ENCODE measurements at places on chromosomes 2 and 18. TPM values are rescaled to one million over a fixed set of nuclear protein-coding genes. Genes with fewer than 3 reads are reported as not detected.

Gene L3MBTL4
- 1.3 TPM for total RNA-seq

- no peaks in the 10 kb centered on the region for H3K27me3 ChIP-seq
- peaks cover 4% of the 10 kb centered on the region for H3K4me1 ChIP-seq
- H3K36me3 ChIP-seq: no peaks in the 10 kb centered on the region
- H3K27ac ChIP-seq: no peak overlapping the region
These were observed 163.6 kb upstream of the ACAA2 start for GRCh38 chr18:49976795-49977560.

DNA sequence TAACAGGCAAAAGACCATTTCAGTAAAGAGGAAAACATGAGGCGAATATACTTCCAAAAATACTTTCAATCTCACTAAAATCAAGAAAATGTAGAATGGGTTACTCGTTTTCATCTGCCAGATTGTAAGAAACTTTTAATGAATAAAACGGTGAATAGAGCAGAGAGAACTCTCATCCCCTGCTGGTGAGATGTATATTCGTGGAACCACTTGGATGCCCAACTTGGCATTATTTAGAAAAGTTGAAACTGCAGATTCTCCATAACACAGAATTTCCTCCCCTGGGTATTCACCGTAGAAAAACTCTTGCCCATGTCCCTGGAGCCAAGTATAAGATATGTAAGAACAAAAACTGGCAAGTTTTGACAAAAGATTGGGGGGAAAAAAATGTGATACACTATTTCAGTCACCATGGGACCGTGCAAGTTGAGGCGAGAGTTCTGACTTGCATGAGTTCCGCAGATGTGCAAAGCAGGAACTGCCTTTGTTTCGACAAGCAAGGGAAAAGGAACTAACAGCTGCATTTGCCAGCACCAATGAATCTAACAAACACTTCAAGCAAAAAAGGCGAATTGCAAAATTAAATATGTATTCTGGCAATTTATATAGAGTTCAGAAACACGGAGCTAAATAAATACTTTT lies 14.8 kb downstream of the TIMM21 start:
- DNase-seq: no peak
- no peak overlapping the region for H3K27ac ChIP-seq
- H3K27me3 ChIP-seq: no peaks in the 10 kb centered on the region
- peaks cover 19% of the 10 kb centered on the region for H3K36me3 ChIP-seq
- no peaks in the 10 kb centered on the region for H3K4me1 ChIP-seq

GRCh38 chr18:62730941-62731340 lies 15.6 kb downstream of the PHLPP1 start:
- DNase-seq: no peak
- peaks cover 24% of the 10 kb centered on the region for H3K36me3 ChIP-seq
- H3K4me3 ChIP-seq: no peak overlapping the region

- H3K36me3 ChIP-seq: peaks cover 34% of the 10 kb centered on the region
- no peak overlapping the region for H3K27ac ChIP-seq
- no peak for DNase-seq
- no peaks in the 10 kb centered on the region for H3K4me1 ChIP-seq
These were observed 13.9 kb upstream of the TANK start for GRCh38 chr2:161146209-161146775.

Gene LHCGR
- 0.31 TPM for total RNA-seq

DNA sequence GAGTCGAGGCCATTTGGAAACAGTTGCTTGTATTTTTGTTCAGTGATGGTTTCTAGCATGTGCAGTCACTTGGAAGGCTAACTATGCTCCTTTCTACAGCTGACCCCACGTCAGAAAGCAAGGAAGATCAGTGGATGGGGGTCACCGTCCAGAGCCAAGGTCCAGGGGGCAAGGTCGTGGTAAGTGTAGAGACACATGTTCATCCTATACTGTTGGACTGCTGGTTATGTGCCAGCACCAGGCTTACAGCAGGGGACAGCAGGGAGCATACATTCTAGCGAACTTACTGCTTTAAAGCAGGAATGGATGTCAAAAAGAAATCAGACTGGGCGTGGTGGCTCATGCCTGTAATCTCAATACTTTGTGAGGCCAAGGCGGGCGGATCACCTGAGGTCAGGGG lies 40.0 kb downstream of the ITGA6 start:
- H3K4me1 ChIP-seq: peaks cover 30% of the 10 kb centered on the region
- H3K4me3 ChIP-seq: no peak overlapping the region
- no peak overlapping the region for H3K27ac ChIP-seq
- H3K27me3 ChIP-seq: no peaks in the 10 kb centered on the region

Gene MRO
- 1.1 TPM for total RNA-seq

Gene SCYGR4
- total RNA-seq: not detected

DNA sequence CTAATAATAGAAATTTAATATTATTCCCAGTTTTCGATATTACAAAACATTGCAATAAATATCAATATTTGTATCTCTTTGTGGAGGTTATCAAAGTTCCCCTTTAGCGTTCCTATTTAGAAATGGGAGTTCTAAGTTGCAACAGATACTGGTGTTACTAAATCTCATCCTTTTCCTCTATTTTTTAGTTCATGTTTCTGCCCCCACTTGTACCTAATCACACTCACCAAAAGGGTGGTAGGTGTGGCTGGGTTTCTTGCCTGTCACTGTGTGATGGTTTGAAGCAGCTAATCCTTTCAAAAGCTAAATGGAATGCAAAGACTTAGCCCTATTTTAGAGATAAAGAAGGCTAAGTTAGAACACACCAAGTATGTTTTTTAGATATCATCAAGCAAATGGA lies 997.9 kb downstream of the TSN start:
- no peaks in the 10 kb centered on the region for H3K27me3 ChIP-seq
- H3K4me3 ChIP-seq: no peak overlapping the region
- no peak for DNase-seq
- H3K27ac ChIP-seq: no peak overlapping the region

GRCh38 chr2:235843591-235844395 lies 324.4 kb downstream of the GBX2 start:
- H3K4me1 ChIP-seq: peaks cover 17% of the 10 kb centered on the region
- no peak overlapping the region for H3K4me3 ChIP-seq
- no peaks in the 10 kb centered on the region for H3K27me3 ChIP-seq
- no peak for DNase-seq
- H3K36me3 ChIP-seq: no peaks in the 10 kb centered on the region

Gene RAMP1
- 1.2 TPM for total RNA-seq

DNA sequence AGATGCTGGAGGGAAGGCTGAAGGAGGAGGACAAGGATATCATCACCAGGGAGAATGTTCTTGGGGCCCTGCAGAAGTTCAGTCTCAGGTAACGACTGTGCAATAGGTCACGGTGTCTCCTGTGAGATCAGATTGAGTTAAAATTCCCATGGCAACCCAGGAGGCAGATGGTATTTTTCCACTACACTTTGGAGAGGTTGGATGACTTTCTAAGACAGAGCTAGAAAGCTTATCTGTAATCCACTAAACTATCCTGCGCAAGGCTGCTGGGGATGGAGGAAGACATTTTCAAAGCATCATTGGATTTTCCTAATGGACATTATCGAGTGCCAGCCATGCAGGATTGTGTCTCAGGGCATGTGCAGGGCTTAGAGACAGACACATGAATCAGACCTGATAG lies 74.6 kb downstream of the ARMC9 start:
- H3K27ac ChIP-seq: no peak overlapping the region
- no peaks in the 10 kb centered on the region for H3K27me3 ChIP-seq
- H3K4me3 ChIP-seq: no peak overlapping the region
- DNase-seq: no peak
- H3K4me1 ChIP-seq: peaks cover 3% of the 10 kb centered on the region
- H3K36me3 ChIP-seq: peaks cover 48% of the 10 kb centered on the region

GRCh38 chr2:181362561-181362960 lies 94.6 kb upstream of the ITGA4 start:
- H3K27me3 ChIP-seq: no peaks in the 10 kb centered on the region
- no peak for DNase-seq
- H3K27ac ChIP-seq: no peak overlapping the region

DNA sequence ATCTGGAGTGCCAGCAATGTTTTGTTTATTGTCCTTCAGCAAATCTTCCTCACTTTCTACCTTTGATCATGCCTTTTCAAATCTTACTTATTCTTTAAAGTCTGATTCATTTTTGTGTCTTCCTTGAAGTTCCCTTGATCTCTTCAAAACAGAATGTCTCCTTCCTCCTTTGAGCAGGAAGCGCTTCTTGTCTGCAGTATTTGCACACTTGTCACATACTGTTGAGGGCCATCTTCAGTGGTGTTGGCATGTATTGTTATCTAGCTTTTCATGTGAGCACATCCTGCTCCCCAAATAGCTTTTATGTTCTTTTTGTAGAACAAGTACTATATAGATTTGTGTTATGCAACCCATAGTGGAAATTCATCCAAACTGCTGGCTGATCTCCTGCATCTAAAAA lies 5.9 kb upstream of the CERS6 start:
- no peak overlapping the region for H3K4me3 ChIP-seq
- peaks cover 9% of the 10 kb centered on the region for H3K4me1 ChIP-seq
- H3K27ac ChIP-seq: no peak overlapping the region
- no peaks in the 10 kb centered on the region for H3K36me3 ChIP-seq
- H3K27me3 ChIP-seq: no peaks in the 10 kb centered on the region

DNA sequence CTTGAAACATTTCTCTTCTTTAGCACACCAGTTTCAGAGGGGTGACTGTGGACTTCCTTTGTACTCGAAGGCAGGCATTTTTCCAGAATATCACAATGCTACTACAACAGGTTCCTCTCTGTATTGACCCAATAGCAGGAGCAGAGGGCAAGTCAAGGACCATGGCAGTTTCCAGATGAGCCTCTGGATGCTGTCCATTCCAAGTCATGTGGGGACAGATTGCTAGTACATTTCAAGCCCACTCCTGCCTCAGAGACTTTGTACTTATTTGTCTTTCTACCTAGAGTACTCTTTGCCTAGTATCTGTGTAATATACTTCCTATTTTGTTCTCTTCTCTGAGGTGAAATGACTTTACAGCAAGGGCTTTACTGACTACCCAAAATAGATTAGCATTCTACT lies 373.9 kb downstream of the PIK3C3 start:
- H3K27me3 ChIP-seq: no peaks in the 10 kb centered on the region
- peaks cover 15% of the 10 kb centered on the region for H3K4me1 ChIP-seq
- no peak for DNase-seq

All from WTC11 (cell line).